ENCODE measurements at places on chromosomes 6 and 20. TPM values are rescaled to one million over a fixed set of nuclear protein-coding genes. Genes with fewer than 3 reads are reported as not detected.

The SLC24A3 gene
- not detected for polyA plus RNA-seq

DNA sequence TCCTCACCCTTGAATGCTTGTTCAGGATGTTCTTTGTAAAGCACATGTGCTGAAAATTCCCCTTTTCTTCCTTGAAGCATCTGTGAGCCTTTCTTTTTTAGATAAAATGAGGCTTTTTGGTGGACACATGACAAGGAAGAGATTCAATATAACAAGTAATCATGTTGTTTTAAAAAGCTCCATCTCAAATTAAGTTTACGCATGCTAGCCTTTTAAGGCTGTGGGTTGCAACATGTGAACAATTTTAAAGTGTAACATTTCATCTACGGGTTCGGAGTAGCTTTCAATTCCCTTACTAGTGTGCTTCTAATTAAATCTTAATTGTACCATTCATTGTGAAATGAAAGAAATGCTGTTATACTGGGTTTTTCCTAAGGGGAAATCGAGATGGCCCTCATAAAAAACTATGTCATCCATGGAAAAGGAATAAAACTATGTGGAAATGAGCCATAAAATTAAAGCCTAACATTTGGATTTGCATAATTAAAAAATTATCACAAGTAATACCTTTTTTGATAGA is 19.3 kb upstream of the OSTM1 start:
- no peak for DNase-seq

GRCh38 chr20:55569084-55569483 is 436.2 kb downstream of the CBLN4 start:
- no peak for DNase-seq

The RING1 gene
- 6.2 TPM for polyA plus RNA-seq

DNA sequence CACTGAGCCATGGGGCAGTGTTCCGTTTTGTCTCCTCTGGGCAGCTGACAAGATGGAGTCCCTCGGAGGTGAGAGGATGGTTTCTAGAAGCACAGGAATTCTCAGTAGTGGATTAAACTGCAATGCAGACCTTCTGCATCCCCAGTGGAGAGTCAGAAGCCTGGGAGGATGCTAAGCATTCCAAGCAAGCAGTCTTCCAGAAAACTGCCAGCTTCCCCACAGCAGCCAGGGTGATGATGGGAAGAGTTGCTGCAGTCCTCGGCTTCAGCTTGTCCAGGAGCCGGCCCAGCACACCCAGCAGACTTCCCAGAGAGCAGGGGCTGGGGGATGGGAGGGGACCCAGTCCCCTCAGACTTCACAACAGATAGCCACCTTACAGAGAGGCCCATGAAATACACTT is 163.6 kb downstream of the LY86 start:
- no peak for DNase-seq

GRCh38 chr20:49608752-49609670 is 41.1 kb upstream of the PTGIS start:
- no peak for DNase-seq

DNA sequence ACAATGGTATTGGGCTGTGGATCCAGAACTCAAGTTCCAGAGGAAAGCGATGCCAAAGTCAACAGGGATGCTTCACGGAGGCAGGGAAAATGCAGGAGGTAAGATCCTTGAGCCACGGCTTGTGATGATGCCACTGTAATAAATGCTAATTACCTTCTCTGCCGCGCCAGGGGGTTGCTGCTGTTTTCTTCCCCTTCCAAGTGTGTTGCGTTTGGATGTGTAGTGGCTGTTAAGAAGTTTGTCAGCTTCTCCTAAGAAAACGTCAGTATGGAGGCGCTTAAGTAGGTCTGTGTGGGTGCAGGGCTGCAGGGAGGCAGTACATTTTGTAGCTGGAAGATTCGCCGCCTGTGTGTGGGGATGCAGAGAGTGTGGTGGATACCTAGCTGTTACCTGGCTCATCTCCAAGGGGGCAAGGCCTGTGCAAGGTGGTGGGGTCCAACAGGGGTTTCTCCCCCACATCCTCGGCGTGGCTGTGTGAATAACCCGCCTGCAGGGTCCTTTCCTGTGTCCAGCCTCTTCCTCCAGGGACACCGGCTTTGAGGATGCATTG is 318.7 kb downstream of the CDH4 start:
- no peak for DNase-seq

The HMGN4 gene
- 93.5 TPM for polyA plus RNA-seq

- no peak for DNase-seq
These were observed 164.7 kb downstream of the OGFRL1 start for GRCh38 chr6:71453371-71453706.

DNA sequence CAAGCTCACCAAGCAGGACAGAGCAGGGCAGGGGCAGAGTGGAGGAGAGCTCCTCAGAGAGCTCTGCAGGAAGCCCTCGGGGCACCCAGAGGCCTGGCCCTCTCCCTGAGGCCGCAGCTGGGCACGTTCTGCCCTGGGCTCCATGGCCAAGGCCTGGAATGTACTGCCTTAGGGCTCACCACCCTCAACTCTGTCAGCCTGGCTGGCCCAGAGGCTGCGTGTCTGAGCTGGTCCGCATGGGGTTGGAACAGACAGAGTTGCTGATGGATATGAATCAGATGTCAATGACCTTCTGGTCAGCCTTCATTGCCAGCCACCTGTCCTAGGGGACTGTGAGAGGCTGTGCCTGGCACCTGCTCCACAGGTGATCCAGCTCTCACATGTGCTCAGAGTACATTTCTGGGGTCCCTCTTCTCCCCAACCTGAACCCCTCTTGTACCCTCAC is 33.2 kb upstream of the PCMTD2 start:
- DNase-seq: no peak

GRCh38 chr20:9628141-9628540 is 113.8 kb downstream of the LAMP5 start:
- no peak for DNase-seq

GRCh38 chr6:26595669-26596269 is 984 bp upstream of the ABT1 start:
- DNase-seq: no peak

The PIGT gene
- polyA plus RNA-seq: 56.5 TPM

The MAP1LC3A gene
- polyA plus RNA-seq: 0.33 TPM

DNA sequence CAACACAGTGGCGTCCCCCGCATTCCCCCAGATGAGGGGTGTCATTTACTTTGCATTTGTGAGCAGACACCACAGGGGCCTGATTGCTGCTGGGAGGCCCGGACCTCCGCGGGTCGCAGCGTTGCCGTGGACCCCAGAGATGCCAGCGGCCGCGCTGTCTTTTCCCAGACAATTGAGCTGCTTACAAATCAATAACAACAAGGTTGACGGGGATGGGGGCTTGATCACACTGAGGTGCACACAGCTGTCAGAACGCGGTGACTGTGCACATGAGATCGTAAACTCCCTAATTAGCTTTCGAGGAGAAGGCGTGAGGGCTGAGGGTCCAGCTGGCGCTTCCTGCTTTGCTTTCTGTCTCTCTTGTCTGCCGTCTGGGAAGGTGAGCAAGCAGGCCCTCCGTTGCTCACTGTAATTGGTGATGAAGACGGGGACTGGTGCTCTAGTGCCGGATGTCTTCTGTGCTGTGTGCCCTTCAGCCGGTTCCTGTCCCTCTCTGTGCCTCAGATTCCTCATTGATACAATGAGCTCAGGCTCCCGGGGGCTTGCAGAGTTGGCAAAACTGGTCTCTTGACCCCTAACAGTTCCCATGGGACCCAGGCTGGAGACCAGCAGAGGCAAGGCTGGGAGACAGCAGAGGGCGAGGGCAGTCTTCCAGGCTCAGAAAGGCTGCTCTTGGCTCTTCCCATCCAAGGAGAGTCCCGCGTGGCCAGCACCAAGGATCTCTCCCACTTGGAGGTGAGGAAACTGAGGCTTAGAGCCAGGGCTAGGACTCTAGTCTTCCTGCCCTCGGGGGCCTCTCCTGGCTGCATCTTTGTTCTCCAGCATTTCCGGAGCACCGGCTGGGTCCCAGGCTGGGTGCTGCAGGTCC is 126.0 kb upstream of the PMEPA1 start:
- no peak for DNase-seq

DNA sequence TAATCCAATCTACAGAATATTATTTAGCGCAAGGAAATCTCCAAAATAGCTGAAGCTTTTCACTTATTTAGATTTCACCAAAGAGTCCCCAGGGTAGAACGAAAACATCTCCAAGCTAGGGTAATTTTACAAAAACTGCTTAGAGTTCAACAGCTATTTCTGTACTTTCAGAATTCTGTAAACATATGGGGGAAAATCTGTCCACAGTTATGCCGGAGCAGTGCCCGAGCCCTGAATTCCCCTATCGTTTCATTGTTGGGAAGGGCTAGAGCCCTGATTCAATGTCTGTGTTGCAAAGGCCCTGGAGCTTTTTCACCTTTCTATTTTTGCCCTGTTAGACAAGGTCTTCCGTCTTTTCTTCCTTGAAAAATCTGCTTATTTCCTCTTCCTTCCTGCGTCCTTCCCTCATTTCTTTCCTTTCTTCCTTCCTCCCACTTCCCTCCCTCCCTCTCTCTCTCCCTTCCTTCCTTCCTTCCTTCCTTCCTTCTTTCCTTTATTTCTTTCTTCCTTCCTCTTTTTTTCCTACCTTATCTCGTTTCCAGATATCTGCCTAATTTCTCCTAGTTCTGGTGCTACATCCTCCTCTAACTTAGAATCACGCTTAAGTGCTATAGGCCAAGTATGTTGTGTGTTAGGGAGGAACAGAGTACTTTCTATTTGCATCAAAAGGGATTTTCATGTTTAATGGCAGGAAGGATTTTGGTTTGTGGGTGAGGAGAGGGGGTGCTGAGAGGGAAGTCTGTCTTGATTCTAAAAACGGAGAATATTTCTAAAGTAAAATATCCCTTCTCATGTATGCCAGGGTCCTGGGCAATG is 122.5 kb upstream of the BMP2 start:
- DNase-seq: no peak

GRCh38 chr20:652615-653109 is 338 bp downstream of the SRXN1 start:
- no peak for DNase-seq

GRCh38 chr20:57393321-57394120 is 2.3 kb downstream of the RBM38 start:
- DNase-seq: no peak

GRCh38 chr6:22954749-22955385 is 385.5 kb downstream of the HDGFL1 start:
- DNase-seq: no peak

The FOXS1 gene
- polyA plus RNA-seq: not detected

The PACSIN1 gene
- polyA plus RNA-seq: 1.7 TPM

GRCh38 chr6:56043076-56043475 is 167.7 kb upstream of the BMP5 start:
- no peak for DNase-seq

DNA sequence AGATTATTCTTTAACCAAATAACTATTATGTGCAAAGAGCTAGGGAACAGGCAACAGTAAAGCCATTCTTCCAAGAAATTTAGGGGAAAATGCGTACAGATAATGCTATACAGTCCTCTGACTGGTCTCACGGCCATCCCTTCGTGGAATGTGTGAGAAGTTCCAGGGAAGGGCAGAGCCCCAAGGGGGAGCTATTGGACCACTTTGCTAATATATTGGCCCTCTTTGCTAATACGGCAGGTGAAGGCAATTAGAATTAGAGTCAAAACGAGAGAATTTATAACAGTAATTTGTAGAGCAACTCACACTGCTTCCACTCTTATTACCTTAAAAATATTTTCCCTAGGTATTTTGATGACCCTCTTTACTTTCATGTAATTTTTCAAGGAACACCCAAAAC is 140.4 kb downstream of the IMPG1 start:
- no peak for DNase-seq

GRCh38 chr6:145929037-145929633 is 35.0 kb downstream of the SHPRH start:
- DNase-seq: no peak

GRCh38 chr20:52752023-52752422 is 220.1 kb upstream of the TSHZ2 start:
- no peak for DNase-seq

DNA sequence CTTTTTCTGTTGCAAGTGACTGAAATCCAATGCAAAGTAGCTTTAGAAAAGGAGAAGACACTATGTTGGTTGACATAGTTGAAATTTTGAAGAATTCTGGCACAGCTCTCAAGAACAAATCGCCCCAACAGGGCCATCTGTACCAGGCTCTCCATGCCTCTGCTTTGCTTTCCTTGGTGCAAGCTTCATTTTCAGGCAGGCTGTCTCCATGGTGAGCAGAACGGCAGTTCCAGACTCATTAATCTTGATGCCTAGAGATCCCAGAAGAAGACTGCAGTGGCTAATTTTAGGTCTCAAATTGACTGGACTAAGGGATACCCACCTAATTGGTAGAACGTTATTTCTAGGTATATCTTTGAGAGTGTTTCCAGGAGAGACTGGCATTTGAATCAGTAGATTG is 950.7 kb upstream of the FLRT3 start:
- no peak for DNase-seq

The ABHD16B gene
- polyA plus RNA-seq: 0.31 TPM

GRCh38 chr20:3701061-3701998 is 11.1 kb downstream of the SIGLEC1 start:
- no peak for DNase-seq

DNA sequence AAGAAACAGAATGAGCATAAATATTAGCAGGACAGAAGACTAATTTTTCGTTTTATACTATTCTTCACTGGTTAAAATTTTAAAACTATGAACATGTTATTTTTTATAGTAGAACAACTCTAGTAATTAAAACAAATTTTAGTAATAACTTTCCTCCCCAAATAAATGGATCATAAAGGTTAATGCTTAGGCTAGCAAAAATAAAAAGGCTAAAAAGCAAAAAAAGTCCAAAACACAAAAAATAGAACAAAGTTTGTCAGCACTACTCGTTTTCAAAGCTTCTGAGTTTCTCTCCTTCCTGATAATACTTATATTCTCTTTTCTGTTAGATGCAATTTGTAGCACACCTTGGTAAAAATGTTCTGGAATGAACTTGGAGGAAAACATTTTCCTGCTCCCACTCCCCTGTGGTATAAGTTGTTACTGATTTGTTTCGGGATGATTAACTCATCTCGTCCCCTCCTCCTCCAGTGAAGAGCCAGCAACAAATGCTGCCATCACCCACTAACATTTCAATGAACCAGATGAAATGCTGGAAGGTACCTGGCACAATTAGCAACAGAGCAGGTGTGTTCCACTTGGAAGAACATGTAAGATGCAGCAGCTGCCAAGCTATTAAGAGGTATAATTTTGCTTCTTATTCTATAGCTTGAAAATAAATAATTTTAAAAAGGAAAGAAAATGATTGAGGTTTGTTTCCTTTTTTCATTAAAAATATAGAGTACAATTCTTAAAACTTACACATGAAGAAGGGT is 130.5 kb downstream of the MYB start:
- no peak for DNase-seq

GRCh38 chr6:86934365-86934764 is 3.0 kb upstream of the HTR1E start:
- DNase-seq: no peak

Measured in GM12878 (cell line).